ENCODE measurements at places on chromosomes 11 and 22.
A peak's percentile ranks its signal among the peaks of the same experiment; 100 is the strongest.

GRCh38 chr11:2074266-2074825, 64.8 kb downstream of the IGF2 start:
- DNase-seq = no peak

- no peak for DNase-seq
These were observed 74.1 kb upstream of the SHANK2 start for GRCh38 chr11:71326328-71326940.

- no peak for DNase-seq
These were observed 22.6 kb upstream of the PKNOX2 start for GRCh38 chr11:125141686-125142535.

DNA sequence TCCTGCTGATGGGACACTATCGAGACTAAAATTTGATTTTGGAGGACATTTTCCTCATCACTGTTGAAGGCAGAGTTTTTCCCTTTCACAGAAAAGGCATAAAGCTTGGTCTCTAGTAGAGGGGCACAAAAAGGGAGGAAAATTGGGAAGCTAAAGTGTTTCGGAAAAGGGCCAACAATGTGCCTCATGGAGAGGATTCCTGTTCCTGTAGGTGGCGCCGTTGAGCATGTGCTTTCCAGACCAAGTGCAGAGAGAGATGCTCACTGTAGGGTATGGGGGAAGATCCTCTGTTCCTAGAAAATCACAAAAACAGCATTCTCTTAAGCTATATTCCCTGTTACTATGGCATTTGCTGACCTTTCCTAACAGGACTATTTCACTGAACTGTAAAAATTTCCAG, 18.4 kb upstream of the OR4C5 start:
- DNase-seq = no peak

DNA sequence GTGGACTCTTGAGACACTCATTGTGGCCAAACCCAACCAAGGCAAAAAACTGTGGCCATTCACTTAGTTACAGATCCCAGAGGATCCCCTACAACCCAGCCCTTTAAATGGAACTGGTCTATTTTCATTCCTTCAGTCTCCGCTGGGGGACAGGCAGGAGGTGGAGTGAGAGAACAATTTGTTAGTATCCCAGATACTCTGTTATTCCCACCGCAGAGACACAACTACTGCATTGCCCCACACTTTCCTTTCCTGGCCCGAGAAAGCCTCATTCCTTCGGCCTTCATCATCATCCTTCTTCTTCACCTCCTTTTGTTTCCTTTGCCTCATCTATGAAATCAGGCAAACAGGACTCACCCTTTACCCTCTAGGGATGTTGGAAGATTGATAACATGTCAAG, 191.1 kb downstream of the NTM start:
- DNase-seq = no peak

DNA sequence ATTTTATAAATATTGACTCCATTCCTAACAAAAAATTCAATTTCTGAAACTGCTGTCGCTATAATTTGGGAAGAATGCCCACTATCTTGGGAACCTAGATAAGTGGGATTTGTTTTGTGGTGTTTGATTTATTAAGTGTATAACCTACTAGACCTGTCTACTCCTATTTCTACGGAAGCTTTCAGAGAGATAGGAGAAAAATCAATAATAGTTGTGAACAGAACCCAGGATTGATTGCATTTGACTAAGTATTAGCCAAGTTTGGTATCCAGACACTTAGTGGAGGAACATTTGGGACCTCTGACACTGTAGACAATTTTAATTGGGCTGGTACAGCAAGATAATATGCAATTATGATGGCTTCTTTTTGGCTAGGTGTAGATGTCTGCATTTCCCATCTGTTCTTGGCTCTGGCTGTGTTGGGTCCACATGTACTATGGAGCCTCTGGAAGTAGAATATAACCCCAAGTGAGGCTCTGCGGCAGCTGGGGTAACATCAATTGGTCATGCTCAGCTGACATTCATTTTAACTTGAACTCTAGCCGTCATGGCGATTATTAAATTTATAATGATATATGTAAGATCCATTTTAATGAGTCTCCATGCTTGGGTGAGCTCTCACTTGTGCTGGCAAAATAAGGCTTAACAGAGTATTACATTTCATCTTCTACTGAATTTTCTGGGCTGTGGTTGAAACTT, 111.5 kb upstream of the E2F8 start:
- no peak for DNase-seq

DNA sequence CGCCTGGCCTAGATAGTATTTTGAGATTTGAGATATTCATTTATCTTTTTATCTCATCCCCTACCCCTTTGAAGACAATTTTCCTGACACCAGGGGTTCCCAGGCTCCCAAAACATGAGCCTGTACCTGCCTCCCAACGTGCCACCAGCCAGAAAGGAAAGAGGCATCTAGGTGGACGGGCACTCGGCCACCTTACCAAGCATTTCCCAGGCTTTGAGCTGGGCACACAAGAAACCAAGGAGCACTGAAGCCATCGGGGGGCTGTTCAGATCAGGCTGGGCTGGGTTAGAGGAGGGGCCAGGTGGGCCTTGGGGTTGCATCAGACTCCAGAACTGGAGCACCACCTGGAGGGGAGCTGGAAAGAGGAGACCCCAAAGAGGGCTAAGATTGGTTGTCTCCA, 28.5 kb upstream of the BAIAP2L2 start:
- no peak for DNase-seq

DNA sequence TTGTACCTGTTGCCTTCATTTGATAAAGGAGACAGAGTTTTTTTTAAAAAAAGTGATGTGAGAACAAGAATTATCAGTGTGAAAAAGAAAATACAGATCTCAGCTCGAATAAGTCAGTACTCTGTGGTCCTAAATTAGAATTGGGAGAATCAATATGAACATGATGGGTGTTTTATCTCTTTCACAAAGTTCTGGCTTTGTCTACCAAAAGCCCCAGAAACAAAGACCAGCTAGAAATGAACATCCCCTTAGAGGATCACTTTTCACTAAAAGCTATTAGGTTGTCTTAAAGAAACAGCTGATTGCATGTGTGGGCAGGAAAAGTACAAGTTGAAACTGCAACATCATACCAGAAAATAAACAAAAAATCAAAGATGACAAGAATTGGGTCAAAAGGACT, 8.4 kb upstream of the ST14 start:
- DNase-seq = no peak

GRCh38 chr11:33774736-33775466, 581 bp upstream of the FBXO3 start:
- no peak for DNase-seq

DNA sequence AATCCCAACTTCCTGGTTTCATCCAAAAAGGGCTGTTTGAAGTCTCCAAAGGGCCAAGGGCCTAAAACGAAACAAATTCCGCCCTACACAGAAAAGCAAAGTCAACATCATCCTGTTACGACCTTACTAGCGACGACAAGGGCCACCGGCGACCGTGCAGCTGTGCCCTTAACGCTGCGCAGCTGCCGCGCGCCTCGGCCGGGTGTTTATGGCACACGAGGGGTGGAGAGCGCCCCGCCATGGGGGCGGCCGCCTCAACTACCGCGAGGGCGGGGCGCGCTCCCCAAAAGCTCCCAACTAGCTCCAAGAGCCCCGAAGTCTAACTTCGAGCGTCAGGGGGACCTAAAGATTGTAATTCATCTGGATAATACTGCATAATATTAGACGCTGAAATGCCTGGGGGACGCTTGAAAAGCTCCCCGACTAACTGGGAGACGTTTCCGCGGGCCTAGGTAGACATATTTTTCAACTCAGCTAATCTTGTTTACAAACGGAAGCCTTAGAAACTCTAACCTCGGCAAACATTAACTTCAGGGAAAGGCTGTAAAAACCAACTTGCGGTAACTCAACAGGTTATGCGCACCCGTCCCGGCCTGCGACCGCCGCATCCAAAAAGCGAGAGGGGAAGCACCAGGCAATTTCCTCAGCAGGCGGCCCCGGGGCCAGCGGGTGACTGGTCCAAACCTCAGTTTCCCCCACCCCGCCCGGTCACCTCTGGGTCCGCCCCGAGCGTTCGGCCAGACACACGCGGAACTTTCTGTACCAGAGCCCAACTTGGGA, 694 bp downstream of the TMEM123 start:
- DNase-seq = peak; percentile 21

- DNase-seq = peak; percentile 44
These were observed 39.3 kb upstream of the BSX start for GRCh38 chr11:123020968-123021367.

GRCh38 chr22:39214006-39214382, 30.8 kb downstream of the PDGFB start:
- no peak for DNase-seq

GRCh38 chr11:85628771-85629341, 463 bp downstream of the TMEM126B start:
- no peak for DNase-seq

GRCh38 chr22:19696504-19697276, 17.6 kb upstream of the SEPTIN5 start:
- DNase-seq = no peak

GRCh38 chr22:17639247-17639741, 737 bp downstream of the BCL2L13 start:
- DNase-seq = no peak

GRCh38 chr22:49955581-49956417, 4.8 kb upstream of the PIM3 start:
- no peak for DNase-seq
